ENCODE measurements at places on chromosomes 3 and 15.

DNA sequence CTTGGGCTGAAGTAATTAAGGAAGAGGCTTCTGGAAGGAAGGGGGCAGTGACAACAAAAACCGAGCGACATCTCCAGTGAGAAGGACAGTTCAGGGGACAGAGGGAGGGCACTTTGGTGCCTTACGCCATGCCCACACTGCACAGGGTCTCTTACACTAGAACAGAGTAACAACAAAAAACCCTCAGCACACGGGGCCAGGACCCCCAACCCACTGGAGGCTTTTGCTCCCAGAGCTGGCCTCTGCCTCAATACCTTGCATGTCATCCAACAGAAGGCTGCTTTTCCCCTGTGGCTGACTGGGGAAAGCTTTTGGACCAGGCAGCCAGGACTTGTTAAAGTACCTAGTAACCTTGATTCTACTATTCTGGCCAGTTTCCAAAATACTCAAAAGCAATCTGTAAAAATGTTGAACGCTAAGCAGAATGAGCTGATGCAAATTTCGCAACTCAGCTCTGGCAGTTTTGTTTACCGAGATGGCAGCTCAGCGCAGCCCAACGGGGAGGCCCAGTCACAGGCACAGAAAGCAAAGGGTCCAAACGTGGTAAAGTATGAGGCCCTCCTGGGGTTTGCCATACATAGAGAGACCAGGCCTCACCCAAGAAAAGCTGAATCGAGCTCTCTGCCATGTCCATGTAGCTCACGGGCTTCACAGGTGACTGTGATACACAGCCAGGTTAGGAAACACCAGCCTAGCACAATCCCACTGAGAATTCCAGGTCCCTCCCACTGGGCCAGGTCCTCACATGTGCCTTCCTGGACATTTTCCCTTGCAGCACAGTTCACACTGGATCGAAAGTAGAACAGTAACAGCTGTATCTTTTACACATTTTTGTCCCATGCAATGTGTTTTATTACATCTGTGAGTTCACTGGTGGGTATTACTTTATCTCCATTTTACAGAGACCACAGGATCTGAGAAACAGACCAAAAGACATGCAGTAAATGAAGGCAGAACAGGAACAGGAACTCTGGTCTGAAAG, 6.0 kb downstream of the CHCHD4 start:
- no peak for DNase-seq

GRCh38 chr3:10364806-10365205, 43.9 kb upstream of the SEC13 start:
- no peak for DNase-seq

DNA sequence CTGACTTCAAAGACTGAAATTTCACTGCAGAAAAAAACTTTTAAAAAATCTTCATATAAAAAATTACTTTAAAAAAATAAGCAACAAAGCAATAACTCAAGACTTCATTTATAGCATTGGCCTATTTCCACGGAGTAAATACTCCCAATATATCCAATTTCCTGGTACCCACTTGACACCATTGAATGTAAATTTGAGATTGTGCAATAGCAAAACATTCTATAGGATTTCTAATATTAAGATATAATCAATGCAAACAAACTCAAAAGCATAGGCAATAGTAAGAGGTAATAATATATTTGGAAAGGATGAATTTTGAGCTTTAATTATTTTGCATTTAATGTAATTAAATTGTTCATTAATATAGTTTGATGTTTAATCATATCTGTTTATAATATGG, 148.0 kb upstream of the CNTN6 start:
- no peak for DNase-seq

GRCh38 chr3:7876741-7877297, 624.8 kb upstream of the LMCD1 start:
- DNase-seq: peak; percentile 12

DNA sequence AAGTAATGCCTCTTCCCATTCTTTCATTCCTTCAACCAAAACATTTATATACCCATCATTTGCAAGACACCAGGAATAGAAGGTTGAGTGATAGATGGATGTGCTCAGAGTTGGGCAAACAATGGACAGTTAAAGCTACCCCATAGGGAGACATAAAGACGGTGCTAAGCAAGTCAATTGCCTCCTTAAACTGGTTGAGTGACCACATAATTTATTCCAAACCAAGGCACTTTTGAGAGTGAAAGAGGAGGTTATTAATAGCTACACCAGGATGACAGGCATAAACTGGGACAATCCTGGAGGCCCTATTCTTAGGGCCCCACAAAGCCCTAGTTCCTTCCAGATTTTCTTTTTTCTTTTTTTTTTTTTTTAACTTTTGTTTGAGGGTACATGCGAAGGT, 21.4 kb upstream of the DYNC1LI1 start:
- DNase-seq: no peak

- DNase-seq: no peak
Measured at GRCh38 chr15:34673241-34673640, 81.6 kb downstream of the GJD2 start.
